LHCN-M2 (cell line): ENCODE measurements at places on chromosomes 16 and 17. TPM values are rescaled to one million over a fixed set of nuclear protein-coding genes. Genes with fewer than 3 reads are reported as not detected.

SBK1 gene
- total RNA-seq: under 0.01 and 0.06 TPM in 2 replicates

CACNG4 gene
- total RNA-seq: not detected in 2 replicates

MATCAP1 gene
- total RNA-seq: 21.5 and 25.8 TPM in 2 replicates

PRR35 gene
- total RNA-seq: 0.06 TPM in 1 of 2 replicates, not detected in the other

TMEM256 gene
- total RNA-seq: 65.1 and 88.9 TPM in 2 replicates

TMEM92 gene
- total RNA-seq: not detected in 2 replicates

DYNLL2 gene
- total RNA-seq: 9.6 and 11.8 TPM in 2 replicates

ARL5C gene
- total RNA-seq: not detected in 2 replicates

ZNF624 gene
- total RNA-seq: 5.3 and 5.7 TPM in 2 replicates

ABCA9 gene
- not detected in 2 replicates for total RNA-seq

EFNB3 gene
- 0.75 and 0.90 TPM in 2 replicates for total RNA-seq

TBC1D3G gene
- total RNA-seq: not detected in 2 replicates

PIRT gene
- not detected in 2 replicates for total RNA-seq

CCL1 gene
- not detected in 2 replicates for total RNA-seq

- DNase-seq: peak; percentile 50
Observed at GRCh38 chr17:77449908-77450741, 309.4 kb downstream of the SEC14L1 start.

DNA sequence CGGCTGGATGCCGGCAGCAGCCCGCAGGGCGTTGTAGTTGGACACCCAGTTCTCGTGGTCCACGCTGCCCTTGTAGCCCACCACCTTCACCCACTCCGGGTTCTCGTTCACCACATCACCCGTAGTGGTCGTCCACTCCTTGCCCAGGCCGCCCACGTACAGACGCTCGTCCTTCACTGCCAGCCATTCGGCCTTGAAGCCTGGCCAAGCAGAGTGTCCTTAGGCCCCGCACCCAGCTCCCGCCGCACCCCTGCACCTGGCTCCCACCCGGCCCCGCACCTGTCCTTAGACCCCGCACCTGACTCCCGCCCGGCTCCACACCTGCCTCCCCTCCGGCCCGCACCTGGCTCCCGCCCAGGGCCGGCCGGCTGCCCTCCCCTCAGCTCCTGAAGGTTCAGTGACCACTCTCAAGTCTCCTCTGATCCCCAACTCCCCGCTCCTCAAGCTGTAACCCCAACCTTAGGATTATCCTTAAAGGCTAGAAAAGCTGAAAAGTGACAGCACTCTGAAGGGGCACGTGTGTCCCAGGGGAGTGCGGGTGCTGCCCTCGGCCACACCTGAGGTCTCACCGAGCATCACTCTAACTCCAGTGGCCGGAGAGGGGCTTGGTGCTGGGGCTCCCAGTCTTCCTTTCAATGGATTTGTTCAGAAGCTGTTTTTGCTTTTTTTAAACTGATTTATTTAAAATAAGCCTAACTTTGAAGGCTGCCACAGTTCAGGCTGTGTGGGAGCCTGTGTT is 14.4 kb downstream of the CANT1 start:
- no peak for DNase-seq

- no peak for DNase-seq
Observed at GRCh38 chr16:57094911-57095310, 2.5 kb downstream of the CPNE2 start.

GRCh38 chr17:8888704-8889302 is 21.3 kb upstream of the PIK3R6 start:
- DNase-seq: no peak

DNA sequence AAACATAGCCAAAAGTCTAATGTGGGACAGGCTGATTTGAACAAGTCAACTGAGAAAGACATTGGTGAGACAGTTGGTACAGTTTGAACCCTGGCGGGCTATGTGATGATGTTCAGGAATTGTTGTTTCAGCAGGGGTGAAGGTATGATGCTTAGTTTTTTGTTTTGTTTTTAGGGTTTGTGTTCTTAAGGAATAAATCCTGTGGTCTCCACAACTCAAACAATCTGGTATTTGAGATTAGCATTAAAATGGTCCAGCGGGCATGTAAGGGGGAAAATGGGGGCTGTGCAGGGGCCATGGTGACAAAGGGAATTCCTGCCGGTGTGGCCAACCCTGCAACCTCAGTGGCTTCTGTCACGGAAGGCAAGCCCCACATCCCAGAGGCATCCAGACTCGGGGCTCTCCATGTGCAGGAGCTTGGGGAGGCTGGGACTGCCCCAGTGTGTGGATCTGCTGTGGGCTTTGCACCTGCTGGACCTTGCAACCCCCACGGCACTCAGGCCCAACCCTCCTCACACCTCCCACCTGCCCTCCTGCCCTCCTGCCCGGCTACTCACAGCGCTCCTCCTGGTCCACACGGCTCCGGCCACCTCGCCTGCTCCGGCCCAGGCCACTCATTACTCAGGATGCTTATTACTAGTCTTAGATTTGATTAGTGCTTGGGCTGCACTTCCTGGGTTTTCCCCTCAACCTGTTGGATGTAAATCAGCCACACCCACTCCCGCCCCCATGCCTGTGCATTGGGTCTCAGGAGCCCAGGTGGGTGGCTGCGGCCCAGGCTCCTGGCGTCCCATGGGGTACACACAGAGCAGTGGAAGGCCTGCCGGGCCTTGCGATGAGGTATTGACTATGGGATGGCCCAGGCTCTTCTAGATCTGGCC is at the start of gene TNFRSF13B:
TSS of gene TNFRSF13B (minus strand) at position 661 of the 881 bp plus-strand sequence. CDS start at position 618, 43 bp downstream.
- no peak for DNase-seq

- DNase-seq: no peak
Observed at GRCh38 chr17:29560316-29560715, 6.5 kb downstream of the ABHD15 start.

DNA sequence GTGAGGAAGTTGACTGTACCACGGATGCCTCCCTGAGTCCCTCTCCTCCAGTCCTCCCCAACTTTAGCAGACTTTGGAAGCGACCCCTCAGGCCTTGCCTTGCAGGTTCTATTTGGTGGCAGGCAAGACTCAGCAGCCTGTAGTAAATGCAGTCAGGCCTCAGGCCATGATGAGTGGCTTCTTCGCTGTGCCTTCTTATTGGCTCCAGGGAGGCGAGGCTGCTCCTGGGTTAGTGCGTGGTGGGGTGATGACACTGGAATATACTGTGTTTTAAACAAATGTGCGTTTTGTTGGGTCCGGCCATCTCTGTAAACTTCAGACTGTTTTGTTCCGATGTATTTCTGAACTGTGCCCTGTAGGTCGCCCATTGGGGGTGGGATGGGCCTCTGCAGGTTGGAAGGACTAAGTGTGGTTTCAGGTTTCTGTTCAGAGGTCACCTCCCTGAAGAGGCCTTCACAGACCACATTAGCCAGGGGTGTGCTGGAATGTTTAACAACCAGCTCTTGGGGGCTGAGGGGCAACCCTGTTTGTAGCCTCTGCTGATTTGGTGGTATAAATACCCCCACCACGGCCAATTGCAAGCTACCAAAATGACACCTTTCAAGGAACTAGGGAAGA is 62.5 kb downstream of the CYLD start:
- DNase-seq: no peak

GRCh38 chr17:82967268-82968032 is 112.0 kb upstream of the METRNL start:
- DNase-seq: no peak

DNA sequence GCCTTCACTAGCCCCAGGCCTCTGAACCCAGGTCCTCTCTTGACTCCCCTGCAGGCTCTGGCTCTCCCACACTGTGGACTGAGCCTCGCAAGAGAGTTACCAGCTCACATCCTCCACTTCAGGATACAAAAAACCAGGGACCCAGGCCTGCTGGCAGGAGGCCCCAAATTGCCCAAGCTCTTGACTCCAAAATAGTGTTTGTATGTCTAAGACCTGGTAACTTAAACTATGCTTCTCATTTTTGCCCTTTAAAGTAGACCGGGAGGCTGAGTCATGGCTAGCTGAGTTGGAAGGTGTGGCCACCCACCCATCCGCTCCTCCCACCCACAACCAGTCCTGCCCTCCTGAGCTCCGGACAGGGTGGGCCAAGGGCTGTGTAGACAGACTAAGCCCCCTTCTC is 250.0 kb downstream of the SOX9 start:
- DNase-seq: peak; percentile 65

DNA sequence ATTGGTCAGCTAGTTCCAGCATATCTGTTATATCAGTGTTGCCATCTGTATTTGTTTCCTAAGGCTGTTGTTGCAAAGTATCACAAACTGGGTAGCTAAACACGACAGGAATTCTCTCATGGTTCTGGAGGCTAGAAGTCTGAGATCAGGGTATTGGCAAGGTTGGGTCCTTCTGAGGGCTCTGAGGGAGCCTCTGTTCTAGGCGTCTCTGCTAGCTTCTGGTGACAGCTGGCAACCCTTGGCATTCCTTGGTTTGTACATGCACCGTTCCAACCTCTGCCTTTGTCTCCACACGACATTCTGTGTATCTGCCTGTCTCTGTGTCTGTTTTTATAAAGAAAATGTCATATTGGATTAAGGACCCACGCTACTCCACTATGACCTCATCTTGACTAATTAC is 219.9 kb upstream of the NLRP1 start:
- no peak for DNase-seq

GRCh38 chr16:3578610-3579551 is 1.7 kb upstream of the NLRC3 start:
- peak; percentile 19 for DNase-seq

DNA sequence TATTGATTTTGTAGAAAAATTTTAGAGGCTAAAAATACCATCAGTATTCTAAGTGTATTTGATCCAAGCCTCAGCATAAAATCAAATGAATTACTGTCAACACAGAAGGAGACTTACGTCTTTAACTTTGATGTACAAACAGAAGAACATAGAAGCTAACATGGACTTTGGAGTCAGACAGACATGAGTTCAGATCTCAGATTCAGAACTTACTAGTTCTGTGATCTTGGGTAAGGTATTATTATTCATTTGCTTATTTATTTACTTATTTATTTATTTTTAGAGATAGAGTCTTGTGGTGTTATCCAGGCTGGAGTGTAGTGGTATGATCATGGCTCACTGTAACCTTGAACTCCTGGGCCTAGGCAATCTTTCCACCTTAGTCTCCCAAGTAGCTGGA is 4.0 kb upstream of the SLFN12L start:
- no peak for DNase-seq

DNA sequence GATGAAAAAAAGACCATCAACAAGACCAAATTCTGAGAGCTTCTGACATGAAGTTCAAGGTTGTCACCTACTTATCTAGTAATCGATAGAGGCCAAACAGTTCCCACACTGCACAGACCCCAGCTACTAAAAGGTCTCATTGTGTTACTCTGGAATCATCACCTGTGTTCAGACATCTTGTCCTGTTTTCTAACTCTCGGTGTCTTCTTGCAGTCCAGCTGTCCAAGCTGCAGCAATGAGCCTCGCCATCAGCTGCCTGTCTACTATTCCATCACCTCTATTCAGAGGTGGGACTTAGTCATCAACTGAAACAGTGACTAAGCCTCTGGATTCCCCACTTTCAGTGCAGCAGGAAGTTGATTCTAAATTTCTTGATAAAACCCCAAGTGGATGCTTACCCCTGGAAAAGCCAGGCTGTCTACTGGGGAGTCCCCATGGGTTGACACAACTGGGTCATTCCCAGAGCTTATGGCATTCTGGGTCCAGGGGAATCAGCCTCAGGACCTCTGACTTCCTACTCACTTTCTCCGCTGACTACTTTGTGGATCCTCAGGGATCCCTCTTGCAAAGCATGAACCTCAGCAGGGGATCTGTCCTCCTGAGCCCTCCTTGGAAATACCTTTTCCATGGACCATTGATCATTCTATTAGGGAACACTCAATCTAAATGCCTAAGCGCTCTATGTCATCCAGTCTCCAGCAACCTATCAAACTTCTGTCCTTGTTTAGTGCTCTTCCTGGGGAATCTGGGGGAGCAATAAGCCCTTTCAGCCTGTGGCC is 46.5 kb downstream of the HNF1B start:
- DNase-seq: peak; percentile 46

GRCh38 chr17:81727324-81728031 is 15.4 kb downstream of the SLC25A10 start:
- DNase-seq: no peak

GRCh38 chr16:27387724-27388123 is 14.2 kb upstream of the IL21R start:
- peak; percentile 62 for DNase-seq

DNA sequence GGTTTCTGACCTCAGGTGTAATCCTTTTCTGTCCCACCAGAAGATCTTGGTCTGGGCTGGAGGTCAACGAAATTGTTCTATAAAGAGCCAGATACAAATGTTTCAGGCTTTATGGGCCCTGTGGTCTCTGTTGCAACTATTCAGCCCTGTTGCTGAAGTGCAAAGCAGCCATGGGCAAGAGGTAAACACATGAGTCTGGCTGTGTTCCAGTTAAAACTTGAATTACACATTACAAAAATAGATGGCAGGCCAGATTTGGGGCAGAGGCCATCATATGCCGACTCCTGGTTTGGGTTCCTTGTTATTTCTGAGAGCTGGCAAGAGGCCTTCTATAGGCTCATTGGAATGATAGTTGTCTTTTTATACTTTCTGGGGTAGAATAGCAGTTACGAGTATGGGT is 114.4 kb downstream of the SDR42E1 start:
- peak; percentile 16 for DNase-seq

GRCh38 chr16:86010680-86011141 is 111.7 kb downstream of the IRF8 start:
- DNase-seq: no peak

DNA sequence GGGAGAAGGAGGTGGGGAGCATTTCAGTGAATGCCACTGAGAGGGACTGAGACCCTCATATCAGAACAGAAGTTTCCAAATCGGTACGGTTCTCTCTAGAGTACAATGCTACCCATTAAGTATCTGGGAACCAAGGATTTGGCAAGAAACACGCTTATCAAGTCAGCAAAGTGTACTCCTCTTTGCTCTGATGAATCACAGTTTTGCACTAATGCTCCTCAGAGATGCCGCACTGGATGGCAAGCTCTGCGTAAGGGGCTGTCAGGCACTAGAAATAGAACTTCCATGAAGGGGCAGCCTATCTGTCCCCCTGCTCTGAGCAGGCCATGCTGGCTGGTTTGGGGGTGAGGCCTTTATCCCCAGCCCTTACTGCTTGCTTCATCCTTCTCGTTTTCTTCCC is 4.8 kb upstream of the ABCC12 start:
- DNase-seq: no peak

- DNase-seq: no peak
Observed at GRCh38 chr16:71658771-71659170, 32.8 kb downstream of the MARVELD3 start.

DNA sequence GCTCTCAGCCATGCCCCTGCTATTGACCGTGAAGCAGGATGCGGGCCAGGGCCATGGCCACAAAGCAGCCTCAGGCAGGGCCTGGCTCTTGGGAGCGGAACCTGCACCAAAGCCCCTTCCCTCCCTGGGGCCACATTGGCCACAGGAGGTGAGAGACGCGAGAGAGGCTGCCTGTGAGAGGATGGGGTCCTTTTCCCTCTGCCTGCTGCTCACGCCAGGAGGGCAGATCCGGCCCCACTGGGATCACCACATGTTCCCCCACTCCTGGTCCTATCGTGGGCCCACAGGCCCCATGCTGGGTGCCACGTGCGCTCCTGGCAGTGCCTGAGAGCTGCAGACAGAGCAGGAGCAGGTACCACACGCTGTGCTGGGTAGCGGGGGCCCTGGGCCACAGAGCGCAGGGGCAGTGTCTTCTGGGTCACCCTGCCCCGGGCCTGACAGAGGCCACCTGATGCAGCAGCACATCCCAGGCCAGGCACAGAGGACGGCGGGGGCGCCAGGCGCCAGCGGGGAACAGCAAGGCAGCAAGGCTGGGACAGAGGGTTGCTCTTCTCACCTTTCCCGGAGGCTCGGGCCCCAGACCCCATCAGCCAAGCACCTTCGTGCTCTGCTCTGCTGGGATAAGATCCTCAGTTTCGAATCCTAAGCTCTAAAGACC is 9.2 kb upstream of the NUDT16L1 start:
- no peak for DNase-seq
